ENCODE measurements at places on chromosomes 7 and 10.

- no peak for DNase-seq
Measured at GRCh38 chr10:120688928-120689327, 162.2 kb upstream of the WDR11 start.

DNA sequence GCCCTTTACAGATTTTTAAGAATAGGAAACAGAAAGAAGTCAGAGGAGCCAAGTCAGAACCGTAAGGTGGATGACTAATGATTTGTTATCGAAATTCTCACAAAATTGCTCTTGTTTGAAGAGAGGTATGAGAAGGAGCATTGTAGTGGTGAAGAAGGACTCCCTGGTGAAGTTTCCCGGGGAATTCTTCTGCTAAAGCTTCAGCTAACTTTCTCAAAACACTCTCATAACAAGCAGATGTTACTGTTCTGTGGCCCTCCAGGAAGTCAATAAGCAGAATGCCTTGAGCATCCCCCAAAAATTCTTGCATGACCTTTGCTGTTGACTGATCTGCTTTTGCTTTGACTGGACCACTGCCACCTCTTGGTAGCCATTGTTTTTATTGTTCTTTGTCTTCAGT lies 152.9 kb downstream of the HGF start:
- DNase-seq: no peak

- peak; percentile 71 for DNase-seq
Measured at GRCh38 chr7:129144095-129144833, at the start of gene TSPAN33. Gene TSPAN33 (plus strand): TSS chr7:129144707. CDS start chr7:129144981, 274 bp downstream.

GRCh38 chr10:106395041-106395749 lies 769.3 kb downstream of the SORCS1 start:
- DNase-seq: no peak

GRCh38 chr7:36207451-36208291 lies 54.6 kb downstream of the EEPD1 start:
- DNase-seq: peak; percentile 41

GRCh38 chr7:158537516-158537882 lies 50.1 kb downstream of the PTPRN2 start:
- DNase-seq: no peak

- no peak for DNase-seq
Measured at GRCh38 chr10:34723750-34724149, 91.3 kb downstream of the PARD3 start.

- no peak for DNase-seq
Measured at GRCh38 chr7:121259826-121260225, 69.0 kb upstream of the WNT16 start.

DNA sequence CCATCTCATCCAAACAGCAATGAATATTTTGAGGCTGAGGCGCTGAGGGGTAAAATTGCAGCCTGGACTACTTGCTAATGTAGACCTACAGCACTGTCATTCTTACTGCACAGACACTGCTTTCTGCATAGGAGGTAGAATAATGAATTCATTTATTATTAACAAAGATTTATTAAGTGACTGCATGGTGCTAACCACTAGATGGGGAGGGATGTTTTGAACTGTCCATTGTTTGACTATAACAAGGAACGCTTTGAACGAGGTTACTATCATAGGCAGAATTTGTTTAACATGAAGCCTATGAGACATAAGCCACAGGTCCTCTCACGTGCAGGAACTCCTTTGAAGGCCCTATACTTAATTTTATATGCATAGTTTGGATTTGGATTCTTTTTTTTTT lies 143.8 kb downstream of the CFTR start:
- DNase-seq: no peak

DNA sequence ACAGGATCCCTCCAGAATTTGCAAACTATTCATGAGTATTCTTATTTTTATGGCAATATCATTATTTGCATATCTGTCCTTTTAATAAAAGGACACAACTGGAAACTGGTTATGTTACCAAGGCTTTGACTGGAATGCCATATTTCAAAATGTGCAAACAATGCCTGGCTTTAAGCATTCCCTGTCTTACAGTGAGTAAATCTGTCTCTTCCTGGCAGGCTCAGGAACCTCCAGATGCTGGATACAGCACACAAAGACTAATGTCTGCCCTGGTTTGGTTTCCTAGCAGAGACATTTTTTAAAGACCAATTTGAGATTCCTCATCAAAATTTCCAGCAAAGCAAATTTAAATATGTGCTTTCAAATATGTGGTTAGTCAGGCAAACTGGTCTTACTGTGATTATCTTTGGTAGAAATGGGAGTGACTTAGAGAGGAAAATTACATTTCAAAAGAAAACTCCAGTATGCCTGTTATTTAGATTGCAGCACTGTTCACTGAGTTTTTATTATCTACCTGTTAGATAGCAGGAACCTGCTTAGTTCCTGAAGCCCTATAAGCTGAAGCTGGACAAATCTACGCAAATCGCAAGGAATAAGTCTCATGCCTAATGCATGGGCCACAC lies 31.3 kb downstream of the RNF216 start:
- DNase-seq: no peak

DNA sequence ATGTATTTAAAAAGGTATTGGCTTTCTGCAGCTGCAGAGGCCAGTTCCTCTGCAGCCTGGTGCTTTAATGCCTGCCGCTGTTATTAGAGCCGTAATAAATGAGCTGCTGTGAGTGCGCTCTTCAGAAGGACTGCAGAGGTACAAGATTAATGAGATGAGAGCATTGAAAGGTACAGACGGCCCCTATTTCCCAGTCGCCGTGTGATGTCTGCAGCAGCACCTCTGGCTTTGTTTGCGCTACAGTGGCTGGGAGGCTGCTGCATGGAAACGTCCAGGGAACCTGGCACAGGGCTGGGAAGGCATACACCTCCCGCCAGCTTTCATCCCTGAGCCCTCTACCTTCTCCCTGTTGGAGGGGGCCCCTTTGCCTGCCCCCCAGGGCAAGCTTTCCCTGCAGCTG lies 383.8 kb upstream of the ZMIZ1 start:
- DNase-seq: no peak

- no peak for DNase-seq
Measured at GRCh38 chr10:24866604-24867583, 85.5 kb downstream of the PRTFDC1 start.

- DNase-seq: peak; percentile 33
Measured at GRCh38 chr7:129095258-129095657, 40.3 kb upstream of the TNPO3 start.

GRCh38 chr10:120262857-120263547 lies 194.0 kb upstream of the PLPP4 start:
- DNase-seq: no peak

GRCh38 chr7:52831321-52831720 lies 204.1 kb upstream of the POM121L12 start:
- no peak for DNase-seq

DNA sequence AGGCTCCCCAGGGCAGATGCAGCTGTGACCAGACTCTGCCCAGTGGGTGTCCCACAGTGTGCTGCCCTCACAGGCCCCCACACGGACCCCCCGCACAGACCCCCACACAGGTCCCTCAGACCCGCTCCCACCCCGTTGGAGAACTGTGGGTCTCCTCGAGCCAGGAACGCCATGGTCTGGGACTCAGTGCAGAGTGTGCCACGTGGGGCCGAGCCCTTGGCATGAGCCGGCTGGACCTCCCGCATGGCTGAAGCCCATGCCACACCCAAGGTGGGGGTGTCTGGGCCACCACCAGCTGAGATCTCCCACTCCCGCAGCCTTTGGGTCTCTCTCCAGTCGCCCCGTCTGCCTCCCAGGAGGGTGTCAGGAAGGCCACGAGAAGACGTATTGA lies 34.3 kb downstream of the JAKMIP3 start:
- DNase-seq: no peak

- peak; percentile 71 for DNase-seq
Measured at GRCh38 chr10:16653224-16653623, 131.5 kb upstream of the C1QL3 start.

DNA sequence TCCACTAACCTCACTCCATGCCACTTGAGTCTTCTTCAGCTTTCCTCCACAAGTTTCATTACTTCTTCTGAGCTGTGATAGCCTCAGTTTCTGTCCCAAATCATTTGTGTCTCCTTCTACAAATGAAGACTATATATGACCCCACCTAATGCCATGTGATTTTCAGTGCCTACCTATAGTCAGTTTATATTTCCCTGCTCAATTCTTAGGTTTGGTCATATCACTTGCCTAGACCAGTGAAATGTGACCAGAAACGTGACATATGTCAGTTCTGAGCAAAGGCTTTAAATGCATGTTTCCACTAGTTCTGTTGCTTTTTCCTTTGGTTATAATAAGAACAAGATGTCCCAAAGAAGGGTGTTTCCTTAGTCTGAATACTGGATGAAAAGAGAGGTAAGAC lies 24.6 kb upstream of the REEP3 start:
- DNase-seq: no peak

DNA sequence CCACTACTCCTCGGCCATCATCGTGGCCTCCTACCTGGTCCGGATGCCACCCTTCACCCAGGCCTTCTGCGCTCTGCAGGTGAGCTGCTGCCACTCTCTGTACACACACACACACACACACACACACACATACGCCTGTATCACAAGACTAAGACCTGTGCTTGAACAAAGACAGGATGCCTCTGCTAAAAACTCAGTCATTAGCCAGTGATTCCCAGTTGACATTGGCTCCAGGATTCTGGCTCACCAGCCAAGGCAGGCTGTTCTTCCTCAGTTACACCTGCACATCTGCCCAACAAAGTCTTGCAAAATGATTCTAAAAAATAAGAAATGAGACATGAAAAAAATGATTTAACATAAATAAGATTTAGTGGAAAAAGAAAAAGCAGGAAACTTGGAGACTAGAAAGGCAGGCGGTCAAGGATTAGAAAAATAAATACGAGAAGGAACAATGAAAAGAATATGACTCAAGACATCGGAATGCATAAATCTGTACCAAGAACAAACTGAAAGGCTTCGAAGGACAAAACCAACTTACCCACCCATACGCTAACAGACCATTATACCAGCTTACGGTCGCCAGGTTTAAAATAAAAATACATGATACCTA lies 7.4 kb upstream of the LRRC18 start:
- DNase-seq: no peak

- DNase-seq: no peak
Measured at GRCh38 chr10:59125666-59126065, 50.8 kb upstream of the PHYHIPL start.

DNA sequence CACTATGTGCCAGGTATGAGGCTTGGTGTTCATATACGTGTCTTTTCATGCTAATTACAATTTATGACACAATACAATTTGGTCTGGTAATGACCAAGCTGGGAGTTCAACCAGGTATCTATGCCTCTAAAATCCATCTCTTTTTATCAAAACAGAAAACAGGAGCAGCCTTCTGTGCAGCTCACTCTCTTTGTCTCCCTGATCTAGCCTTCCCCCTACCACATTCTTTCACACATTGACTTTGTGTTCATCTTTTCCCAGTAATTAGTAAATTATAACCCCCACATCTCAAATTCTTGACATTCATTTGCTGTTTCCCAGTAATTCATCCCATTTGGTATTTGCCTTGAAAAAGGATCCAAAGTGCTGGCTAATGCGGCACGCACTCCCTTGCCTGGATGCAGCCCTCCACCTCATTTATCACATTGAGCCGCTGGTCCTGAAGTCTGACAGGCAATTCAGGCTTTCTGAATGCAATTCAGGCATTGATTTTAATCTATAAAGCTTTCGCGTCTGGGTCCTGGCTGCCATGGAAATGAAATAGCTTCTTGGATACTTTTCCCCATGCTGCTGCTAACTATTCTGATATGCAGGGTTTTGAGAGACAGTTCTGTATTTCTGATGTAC lies 112.5 kb upstream of the ANKRD1 start:
- no peak for DNase-seq

DNA sequence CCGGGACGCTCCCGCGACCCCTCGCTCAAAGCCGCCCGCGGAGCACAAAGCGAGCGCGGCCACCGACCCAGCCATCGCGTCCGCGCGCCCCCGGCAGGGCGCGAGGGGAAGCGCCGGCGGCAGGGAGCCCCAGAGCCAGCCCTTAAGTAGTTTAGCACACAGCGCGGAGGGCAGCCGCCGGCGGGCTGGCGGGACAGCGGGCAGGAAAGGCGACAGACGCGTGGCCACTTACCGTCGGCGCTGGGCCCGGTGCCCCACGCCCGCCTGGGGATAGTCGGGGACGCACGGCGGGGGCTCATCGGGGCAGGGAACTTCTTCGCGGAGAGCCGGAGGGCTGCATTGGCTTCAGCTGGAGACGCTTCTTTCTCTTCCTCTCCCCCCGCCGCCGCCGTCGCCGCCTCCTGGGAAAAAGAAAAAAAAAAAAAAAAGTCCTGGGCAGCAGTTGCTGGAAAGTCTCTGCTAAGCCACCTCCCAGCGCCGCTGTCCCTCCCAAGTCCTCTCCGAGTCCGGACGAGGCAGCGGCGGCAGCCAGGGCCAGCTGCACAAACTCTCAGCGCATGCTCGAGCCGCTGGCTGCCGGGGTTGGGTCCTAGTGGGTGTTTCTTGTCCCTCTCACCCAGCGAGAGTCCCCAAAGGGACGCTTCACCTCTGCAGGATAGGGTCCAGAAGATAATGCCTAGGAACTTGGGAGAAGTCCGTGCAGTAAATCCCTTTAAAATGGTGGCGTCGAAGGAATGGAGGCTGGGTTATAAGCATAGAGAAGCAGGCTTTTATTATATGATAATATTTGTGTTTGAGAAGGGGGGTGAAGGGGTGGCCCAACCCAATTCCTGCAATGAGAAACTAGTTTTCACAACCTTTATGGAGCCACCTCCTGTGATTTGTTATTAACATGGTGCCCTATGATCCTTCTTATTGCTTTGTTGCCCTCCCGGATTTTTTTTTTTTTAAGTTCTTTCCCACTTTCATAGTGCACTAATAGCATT lies at the start of gene TSPAN12:
TSS of gene TSPAN12 (minus strand) at position 557 of the 986 bp plus-strand sequence. CDS start 1,381 bp downstream, outside the sequence.
- DNase-seq: peak; percentile 64

DNA sequence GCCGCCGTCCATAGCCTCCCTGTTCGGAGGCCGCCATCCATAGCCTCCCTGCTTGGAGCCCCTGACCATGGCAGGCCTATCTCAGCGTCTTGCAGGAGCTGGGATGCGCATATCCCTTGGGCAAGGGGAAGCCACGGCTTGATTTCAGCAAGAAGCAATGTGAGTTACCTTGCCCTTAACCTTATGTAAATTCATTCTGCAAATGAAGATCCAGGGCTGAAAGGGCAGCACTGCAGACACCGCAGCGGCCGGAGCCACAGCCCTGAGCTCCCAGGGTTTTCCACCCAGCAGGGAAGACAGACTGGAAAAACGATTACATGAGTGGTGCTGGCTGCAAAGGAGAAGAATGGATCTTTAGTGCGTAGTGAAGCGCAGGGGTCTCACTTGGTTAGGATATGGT lies 95.8 kb downstream of the SEC61G start:
- no peak for DNase-seq

- DNase-seq: peak; percentile 10
Measured at GRCh38 chr10:84237199-84238051, 3.9 kb downstream of the LRIT1 start.

GRCh38 chr10:122132331-122132755 lies 138.8 kb upstream of the BTBD16 start:
- no peak for DNase-seq

All from activated CD4-positive, alpha-beta T cell treated with anti-CD3 and anti-CD28 coated beads, Interleukin-10, Interleukin-2, amounts not matched to agents 100 ng/mL and 50 ng/mL, durations not matched to agents 16 hours and 8 hours (primary cell).